ENCODE measurements at places on chromosomes 6 and 20. TPM values are rescaled to one million over a fixed set of nuclear protein-coding genes. Genes with fewer than 3 reads are reported as not detected.

Gene NR2E1
- total RNA-seq, result not detected

- no peak for DNase-seq
These were observed 323.3 kb downstream of the BMP2 start for GRCh38 chr20:7090811-7091210.

- DNase-seq, result no peak
These were observed 209.7 kb downstream of the SMOC2 start for GRCh38 chr6:168650671-168651111.

- no peak for DNase-seq
These were observed 16.9 kb downstream of the SNPH start for GRCh38 chr20:1282966-1283365.

DNA sequence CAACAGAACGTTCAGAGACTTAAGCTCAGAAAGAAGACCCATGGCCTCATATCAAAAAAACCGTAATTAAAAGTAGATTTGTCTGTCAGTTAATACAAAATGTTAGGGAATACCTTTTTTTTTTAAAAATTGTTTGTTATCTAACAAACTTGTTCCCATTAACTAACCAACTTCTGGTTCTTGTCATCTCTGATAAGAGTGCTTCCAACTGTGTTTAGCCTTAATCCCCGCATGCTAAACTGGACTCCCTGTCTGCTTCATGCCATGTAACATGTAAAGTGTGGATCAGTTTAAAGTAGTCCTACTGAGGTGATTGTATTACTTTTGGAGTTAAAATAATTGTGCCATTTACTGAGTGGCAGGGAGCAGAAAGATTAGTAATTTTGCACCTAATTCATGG, 6.3 kb downstream of the JARID2 start:
- DNase-seq, result no peak

- no peak for DNase-seq
These were observed 62.1 kb downstream of the STK35 start for GRCh38 chr20:2163757-2164156.

Gene MOCS1
- 18.5 TPM for total RNA-seq

DNA sequence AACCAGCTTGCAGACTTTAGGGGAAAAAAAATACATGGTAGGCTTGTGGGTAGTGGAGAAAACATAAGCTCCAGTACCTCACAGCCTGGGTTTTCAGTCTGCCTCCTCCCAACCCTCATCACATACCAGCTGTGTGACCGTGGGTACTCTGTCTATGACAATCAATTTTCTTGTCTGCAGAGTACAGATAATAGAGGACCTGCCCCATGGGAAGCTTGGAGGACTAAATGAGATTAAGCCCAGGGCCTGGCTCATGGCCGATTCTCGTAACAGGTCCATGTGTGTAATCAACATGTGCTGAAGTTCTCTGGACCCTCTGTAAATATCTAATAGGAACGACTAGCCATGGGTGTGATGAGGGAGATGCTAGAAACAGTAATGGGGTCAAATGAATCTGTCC, 34.0 kb downstream of the NT5E start:
- DNase-seq, result no peak

DNA sequence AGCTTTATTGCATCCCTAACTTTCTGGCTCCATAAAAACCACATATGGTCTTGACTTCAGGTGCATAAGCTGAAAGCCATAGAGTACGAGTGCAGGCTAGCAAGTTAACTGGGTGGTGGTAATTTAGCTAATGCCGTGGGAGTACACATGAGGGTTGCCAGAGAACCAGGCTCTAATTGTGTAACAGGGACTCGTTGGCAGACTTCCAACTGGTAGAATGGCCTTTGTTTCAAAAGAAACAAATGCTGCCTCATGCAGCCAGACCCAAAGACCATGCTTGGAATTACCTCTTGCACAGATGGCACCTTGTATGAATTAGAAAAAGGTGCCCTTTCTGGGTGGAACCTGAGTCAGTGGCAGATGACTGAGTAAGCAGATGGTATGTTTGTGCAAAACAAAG, 73.2 kb downstream of the LY86 start:
- DNase-seq, result no peak

- DNase-seq, result no peak
These were observed 27.4 kb downstream of the TTI1 start for GRCh38 chr20:38005903-38006302.

DNA sequence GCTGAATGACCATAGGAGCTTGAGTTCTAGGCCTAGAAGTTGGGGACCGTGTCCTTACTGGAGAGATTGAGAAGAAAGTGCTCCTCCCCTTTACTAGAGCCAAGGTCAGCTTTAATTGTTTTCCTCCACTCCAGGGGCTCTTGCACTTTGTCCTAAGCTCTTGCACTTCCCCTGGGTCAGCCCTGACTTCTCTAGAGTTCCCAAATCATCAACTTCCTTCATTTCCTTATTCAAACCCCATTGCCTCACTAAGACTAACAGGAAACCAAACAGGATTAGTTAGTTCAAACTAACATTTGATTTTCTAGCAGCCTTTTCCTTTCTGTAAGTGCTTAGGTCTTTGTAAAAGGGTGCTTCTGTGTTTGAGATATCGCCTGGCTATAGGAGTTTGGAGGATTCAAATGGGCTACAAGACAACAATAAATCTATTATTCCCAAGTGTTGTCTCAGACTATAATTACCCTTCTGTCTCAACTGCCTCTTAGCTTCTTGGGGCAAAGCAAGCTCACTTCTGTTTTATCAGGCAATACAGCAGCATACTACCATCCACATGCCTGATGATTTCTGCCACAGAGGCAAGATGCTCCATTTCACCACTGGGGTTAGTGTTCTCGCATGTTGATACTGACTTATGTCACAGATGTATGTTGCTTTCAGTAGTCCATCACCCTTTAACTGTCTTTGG, 12.8 kb upstream of the DTNBP1 start:
- no peak for DNase-seq

- no peak for DNase-seq
These were observed 324.2 kb upstream of the HSF2 start for GRCh38 chr6:122075084-122075838.

DNA sequence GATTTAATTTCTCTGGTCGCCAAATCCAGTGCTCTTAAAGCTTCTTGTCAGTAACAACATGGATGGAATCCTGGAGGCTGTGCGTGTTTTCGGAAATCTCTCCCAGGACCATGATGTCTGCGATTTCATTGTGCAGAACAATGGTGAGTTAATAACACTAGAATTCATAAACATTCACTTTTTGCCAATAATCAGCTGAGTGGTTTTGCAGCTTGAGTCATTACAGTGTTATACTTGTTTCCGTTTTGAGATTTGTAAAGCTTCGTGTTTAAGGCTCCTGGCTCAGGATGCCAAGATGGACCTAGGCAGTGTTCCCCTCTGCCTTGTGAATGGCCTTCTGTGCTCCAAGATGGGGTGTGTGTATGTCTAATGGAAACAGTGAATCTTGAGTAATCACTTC, 113.8 kb downstream of the ARMC2 start:
- no peak for DNase-seq

Gene KAT14
- total RNA-seq, result 24.1 TPM

DNA sequence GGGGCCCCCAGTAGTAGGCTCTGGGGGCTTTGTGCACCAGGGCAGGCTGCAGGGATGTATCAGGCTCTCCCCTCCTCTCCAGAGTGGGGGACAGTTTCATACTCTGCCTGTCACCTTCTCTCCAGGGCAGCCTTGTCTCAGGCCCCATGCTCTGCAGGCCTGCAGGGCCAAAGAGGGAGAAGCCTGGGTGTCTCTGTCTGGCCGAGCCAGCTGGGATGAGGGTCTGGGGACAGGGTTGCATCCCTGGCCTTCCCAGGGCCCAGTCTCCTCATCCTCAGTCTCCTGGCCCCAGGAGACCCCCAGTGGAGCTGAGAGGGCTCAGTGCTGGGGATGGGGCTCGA, 14.8 kb upstream of the IP6K3 start:
- no peak for DNase-seq

GRCh38 chr6:163813979-163814493, 399.5 kb downstream of the QKI start:
- DNase-seq, result no peak

GRCh38 chr20:49318430-49319207, 40.8 kb upstream of the ZNFX1 start:
- DNase-seq, result peak; percentile 50

DNA sequence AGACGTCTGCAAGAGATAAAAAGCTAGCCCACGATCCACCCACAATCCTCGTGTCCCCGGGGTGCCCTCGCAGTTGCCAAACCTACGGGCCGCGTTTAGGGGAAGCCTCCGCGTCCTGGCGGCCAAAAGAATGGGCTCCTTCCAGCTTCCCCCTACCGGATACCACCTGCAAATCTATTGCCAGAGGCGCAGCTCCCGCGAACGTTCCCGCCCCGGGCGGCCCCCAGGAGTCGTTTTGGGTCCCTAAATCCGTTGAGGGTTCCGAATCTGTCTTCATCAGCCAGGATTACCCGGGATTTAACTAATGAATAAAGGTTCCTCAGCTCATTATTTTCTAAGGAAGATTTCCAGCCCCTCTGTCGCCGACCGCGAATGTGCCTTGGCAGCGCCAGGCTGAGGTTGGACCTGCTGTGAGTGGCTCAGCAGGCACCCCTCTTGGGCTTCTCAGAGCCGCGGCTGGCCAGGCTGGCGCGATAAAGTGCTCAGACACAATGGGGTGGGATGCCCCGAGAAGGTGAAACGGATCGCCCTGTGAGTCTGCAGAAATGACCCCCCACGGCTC, 2.8 kb upstream of the VSX1 start:
- DNase-seq, result peak; percentile 38

DNA sequence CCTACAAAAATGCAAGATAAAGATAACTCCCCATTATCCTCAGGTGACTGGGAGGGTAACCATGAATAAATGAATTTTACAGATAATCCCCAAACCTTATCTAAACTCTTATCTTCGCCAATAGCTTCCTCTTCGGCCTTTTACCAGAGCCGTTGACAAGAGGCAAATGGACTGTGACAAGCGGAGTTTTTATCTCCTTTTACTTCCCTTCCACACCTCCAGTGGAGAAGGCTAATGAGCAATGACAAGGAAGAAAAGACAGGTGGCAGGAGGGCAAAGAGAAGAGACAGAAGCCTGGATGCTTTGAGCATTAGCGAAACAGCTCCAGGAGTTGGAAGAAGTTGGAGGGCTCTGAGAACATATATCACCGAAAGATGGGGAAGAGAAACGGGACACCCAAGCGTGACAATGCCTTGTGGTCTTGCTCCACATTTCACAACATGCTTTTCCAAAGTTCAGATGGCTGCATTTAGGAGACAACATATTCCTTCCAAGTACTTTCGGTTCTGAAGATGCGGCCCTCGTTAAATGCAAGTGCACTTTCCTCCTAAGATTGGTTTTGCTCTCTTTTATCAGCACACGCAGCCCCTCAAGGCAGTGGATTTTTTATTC, 69.2 kb downstream of the PRDM1 start:
- DNase-seq, result no peak

Gene RING1
- total RNA-seq, result 30.2 TPM

Gene BTNL2
- not detected for total RNA-seq

GRCh38 chr6:82775981-82776380, 289.7 kb downstream of the UBE3D start:
- no peak for DNase-seq

Gene EYS
- 0.18 TPM for total RNA-seq

DNA sequence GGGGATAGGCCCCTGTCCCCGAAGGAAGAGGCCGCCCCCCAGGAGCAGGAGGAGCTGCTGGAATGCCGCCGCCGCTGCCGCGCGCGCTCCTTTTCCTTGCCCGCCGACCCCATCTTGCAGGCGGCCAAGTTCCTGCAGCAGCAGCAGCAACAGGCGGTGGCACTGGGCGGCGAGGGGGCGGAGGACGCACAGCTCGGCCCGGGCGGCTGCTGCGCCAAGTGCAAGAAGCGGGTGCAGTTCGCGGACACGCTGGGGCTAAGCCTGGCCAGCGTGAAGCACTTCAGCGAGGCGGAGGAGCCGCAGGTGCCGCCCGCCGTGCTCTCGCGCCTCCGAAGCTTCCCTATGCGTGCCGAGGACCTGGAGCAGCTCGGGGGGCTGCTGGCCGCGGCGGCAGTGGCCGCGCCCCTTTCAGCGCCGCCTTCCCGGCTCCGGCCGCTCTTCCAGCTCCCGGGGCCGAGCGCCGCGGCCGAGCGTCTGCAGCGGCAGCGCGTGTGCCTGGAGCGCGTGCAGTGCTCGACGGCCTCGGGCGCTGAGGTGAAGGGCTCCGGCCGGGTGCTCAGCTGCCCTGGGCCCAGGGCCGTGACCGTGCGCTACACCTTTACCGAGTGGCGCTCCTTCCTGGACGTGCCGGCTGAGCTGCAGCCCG, 630 bp downstream of the PPP1R3G start:
- DNase-seq, result peak; percentile 63

GRCh38 chr6:147257760-147258159, 53.5 kb downstream of the STXBP5 start:
- DNase-seq, result no peak

Gene IL20RA
- 1.3 TPM for total RNA-seq

- DNase-seq, result no peak
These were observed 102.7 kb upstream of the CNKSR3 start for GRCh38 chr6:154613137-154613676.

Gene DSP
- 77.0 TPM for total RNA-seq

DNA sequence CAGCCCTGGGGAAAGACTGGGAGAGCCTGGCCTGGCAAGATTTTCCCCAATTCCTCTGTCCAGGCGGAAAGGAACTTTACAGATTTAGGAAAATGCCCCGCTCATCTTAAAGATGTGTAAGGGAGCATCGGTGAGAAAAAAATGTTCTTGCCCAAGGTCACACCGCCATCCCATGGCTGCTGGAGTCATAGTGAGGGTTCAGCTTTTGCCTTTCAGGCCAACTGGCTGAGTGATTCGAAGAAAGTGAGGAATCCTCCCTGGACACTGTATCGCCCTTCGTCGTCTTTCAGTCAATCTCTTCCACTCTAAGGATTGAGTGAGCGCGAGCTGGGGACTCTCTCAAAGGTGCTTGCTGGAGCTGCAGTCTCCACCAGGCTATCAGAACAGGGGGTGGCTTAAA, 1.4 kb downstream of the WFDC2 start:
- no peak for DNase-seq

- DNase-seq, result no peak
These were observed 535.6 kb downstream of the QKI start for GRCh38 chr6:163950159-163950558.

DNA sequence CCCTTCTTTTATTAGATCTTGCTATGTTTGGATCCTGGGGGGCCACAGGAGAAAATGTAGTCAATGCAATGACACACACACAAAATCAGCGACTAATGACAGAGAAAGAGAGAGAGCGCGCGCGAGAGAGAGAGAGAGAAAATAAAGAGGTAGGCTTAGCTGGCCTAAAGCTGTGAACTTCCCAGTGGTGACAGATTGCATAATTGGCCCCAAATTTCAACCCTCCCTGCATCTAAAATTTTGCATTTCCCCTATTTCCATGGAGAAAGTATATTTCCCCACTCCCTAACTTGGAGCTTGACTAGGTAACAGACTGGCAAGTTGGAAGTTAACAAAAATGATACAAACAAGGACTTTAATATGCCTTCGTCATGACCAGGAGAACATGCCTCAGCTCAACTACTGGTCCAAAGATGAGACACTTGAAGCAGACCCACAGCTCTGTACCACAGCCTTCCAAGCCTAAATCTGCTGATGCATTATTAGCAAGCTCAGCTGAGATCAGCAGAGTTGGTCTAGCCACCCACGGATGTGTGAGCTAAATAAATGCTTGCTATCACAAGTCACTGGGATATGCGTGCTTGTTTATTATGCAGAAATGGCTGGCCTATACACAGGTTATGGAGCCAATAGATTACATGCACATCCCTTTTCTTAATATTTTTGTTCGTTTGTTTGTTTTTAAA, 118.1 kb upstream of the PRDM1 start:
- DNase-seq, result no peak

Data from WTC11 (cell line).